ENCODE measurements at places on chromosomes 5 and 9.
A peak's percentile ranks its signal among the peaks of the same experiment; 100 is the strongest.

GRCh38 chr9:118785456-118785855, 583.8 kb downstream of the BRINP1 start:
- DNase-seq: no peak

GRCh38 chr5:148898413-148899075, 72.1 kb downstream of the ADRB2 start:
- no peak for DNase-seq

GRCh38 chr5:18687429-18687828, 1053.2 kb downstream of the TAF11L14 start:
- no peak for DNase-seq

GRCh38 chr5:83562791-83563557, 91.4 kb downstream of the VCAN start:
- no peak for DNase-seq

DNA sequence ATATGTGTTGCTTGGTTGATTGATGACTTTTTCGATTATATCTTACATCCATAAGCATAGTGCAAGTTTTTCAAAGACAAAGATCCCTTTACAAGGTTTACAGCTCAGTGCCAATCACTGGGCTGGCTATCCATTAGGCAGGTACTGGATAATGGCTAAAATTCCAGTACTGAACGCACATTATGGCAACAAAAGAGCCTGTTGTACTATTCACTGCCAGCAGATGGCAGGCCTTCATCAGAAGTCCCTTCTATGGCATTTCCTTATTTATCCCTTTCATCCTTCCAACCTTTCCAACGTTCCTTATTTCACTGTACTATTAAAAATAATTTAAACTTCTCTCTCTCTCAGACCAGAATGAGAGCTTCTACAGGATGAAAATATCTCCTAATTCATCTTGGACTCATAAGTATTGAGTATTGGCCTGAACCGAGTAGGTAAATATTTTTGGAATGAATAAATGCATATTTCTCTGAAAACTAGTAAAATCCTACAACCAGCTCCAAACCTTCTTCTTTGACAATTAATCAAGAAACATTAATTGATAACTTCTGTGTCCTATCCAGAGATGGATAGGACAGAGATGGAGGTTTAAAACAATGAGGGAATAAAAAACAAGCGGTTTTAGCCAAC, 6.7 kb upstream of the WNT8A start:
- DNase-seq: peak; percentile 62

DNA sequence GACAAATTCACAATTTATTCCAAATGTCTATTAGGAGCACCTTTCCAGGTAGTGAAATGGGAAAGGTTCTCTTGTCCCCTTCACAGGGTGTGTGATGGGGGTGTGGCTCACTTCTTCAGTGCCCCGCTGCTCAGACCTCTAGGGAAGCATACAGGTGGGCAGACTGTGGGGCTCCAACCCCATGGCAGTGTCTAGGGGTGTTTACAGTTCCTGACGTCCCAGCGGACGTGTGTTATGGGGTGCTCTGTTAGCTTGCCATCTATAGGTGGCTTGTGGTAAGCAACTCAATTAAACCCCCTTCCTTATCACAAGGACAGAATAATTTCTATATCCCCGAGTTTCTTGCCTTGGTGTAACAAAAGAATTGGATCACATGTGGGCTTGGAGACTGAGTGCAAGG, 67.4 kb upstream of the SPINK5 start:
- no peak for DNase-seq

DNA sequence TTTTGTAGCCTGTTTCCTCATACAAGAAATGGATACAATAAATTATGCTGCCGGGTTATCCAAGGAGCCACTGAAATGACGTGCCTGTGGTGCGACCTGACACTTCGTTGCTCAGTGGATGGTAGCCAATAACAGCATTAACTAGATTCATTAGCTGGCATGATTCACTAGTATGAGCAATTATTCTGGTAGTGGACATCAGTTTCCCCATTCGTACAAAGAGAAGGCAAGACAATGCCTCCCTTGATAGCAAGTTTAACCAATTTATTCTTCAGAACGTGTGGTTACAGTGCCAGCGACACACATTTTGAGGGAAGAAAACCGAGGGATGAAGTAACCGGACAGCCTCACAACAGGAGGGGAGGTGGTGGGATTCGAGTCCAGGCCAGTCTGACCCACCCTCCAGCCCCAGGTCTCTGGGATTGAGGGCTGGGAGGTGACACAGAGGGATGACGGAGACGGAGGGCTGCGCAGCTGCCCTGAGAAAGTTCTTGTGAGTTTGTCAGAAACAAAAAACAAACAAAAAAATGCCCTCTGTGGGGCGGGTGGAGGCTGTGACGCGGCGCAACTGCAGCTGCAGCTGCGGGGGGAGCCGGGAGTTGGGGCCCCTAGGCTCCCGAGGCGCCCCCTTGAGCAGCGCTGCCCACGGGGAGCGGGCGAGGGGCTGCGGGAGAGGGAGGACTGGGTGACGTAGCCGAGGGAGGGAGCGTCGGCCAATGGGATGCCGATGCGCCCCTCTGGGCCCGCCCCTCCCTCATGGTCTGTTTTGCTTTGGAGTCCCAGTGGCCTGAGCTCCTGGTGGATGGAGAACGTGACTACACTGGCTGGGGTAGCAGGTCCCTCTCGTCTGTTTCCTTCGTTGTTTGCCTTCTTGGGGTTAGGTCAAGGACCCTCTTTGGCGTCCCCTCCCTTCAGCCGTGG, 10.9 kb downstream of the LHX2 start:
- no peak for DNase-seq
